Airway epithelial cell (primary cell): ENCODE measurements at places on chromosomes 13 and 19. TPM values are rescaled to one million over a fixed set of nuclear protein-coding genes. Genes with fewer than 3 reads are reported as not detected.

Gene PRRG2
- total RNA-seq, result 7.6 and 10.0 TPM in 2 replicates

Gene ATP8B3
- total RNA-seq, result 0.28 and 1.4 TPM in 2 replicates

Gene MBD3L3
- not detected in 2 replicates for total RNA-seq

Gene ACP7
- 1.4 and 1.8 TPM in 2 replicates for total RNA-seq

Gene BLOC1S3
- 11.4 and 13.3 TPM in 2 replicates for total RNA-seq

Gene PRSS57
- total RNA-seq, result not detected in 2 replicates
